ENCODE measurements at places on chromosomes 7 and 10. TPM values are rescaled to one million over a fixed set of nuclear protein-coding genes. Genes with fewer than 3 reads are reported as not detected.

Gene FAM25G
- total RNA-seq, result not detected

Gene BTBD16
- not detected for total RNA-seq

Gene PAPOLB
- total RNA-seq, result not detected

Gene FIGNL1
- 47.7 TPM for total RNA-seq

Gene CHST3
- 0.16 TPM for total RNA-seq

Gene METTL27
- 1.8 TPM for total RNA-seq

Gene SFTPA1
- total RNA-seq, result not detected

Gene AUTS2
- total RNA-seq, result 2.9 TPM

Data from activated T-cell treated with anti-CD3 and anti-CD28 coated beads, Interleukin-2, amount 50 U/mL, for 72 hours (primary cell).